Nucleus accumbens (tissue), 56 donors: ENCODE measurements at places on chromosomes 7 and 10.
A peak's percentile ranks its signal among the peaks of the same experiment; 100 is the strongest.

GRCh38 chr7:31123321-31123720 lies 71.2 kb downstream of the ADCYAP1R1 start:
- DNase-seq: no peak

- DNase-seq: no peak
These were observed 222.3 kb downstream of the SFMBT2 start for GRCh38 chr10:7188456-7189050.

GRCh38 chr7:13946181-13946580 lies 43.3 kb downstream of the ETV1 start:
- no peak for DNase-seq

DNA sequence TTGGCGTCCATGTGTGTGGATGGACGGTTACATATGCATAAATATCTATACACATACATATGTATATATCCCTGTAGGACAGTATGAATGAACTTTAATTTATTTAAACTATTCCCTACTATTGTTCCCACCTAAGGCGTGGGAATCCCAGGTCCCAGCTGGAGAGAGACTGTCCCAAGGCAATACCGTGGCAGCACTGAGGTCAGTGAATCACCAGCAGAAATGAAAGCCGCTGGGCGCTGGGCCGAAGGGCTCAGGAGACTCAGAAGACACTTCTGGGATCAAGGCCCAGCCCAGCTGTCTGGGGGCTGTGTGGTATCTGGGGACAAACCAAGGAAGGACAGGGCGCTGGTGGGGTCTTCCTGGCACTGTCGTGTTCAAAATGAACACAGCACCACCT lies 49.6 kb upstream of the MYL10 start:
- no peak for DNase-seq

DNA sequence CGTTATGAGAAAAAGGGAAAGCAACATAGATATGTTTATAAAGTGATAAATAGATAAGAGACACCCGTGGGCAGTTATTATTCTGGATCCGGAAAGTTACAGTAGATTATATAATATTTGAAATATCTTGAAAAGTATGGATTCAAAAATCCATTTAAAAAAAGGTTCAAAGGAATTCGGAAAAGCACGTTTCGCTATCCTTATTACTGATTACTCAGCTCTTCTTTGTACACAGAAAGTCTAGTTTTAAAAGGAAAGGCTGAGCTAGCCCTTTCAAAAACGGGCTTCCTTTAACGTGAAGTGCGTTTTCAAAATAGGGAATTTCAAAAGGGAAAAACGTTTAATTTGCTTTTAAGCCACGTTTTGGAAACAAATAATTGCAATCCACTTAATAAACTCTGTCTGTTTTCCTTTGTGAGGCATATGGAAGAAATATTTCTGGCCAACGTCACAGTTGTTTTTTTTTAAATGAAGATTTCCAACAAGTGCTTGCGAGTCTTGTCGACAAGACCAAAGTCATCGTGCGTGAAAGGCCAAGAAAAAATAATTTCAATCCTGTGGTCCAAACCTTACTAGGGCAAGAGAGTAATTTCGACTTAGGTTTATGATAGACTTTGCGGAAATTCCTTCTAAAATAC lies 2.2 kb upstream of the SKIDA1 start:
- no peak for DNase-seq

DNA sequence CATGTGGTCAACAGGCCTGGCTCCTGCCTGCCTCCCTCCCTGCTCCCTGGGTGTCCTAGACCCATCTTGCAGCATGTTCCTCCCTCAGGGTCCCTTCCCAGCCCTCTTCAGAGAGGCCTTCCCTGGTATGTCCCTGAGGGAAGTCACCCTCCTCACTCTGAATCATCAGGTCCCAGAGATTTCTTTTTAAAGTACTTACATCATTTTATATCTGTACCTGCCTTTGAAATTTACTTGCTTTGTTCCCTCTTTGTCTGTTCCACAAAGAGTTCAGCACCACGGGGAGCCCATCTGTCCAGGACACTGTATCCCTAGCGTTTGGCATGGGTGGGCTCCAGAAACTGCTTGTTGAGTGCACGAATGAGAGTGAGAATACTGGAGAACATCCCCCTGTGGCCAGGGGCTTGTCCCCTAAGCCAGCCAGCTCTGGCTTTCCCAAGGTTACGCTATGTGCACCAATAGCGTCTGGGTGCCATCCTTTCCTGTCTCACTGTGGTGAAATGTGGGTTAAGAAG lies 50.6 kb upstream of the IGFBP3 start:
- no peak for DNase-seq

DNA sequence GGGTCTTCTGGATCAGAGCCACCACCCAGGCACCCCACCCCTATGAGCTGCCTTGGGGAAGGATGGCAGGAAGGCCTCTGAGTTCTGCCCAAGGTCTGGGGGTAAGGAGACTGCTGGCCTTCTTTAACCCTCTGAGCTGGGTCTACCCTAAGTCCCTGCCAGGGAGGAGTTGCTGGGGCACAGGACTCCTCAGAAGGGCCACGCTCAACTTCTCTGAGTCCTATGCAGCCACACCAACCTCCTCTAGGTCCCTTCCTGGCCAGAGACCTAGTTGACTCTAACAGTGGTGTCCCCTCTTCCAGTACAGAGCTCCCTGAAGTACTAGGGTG lies 2.6 kb upstream of the NEURL1 start:
- no peak for DNase-seq

DNA sequence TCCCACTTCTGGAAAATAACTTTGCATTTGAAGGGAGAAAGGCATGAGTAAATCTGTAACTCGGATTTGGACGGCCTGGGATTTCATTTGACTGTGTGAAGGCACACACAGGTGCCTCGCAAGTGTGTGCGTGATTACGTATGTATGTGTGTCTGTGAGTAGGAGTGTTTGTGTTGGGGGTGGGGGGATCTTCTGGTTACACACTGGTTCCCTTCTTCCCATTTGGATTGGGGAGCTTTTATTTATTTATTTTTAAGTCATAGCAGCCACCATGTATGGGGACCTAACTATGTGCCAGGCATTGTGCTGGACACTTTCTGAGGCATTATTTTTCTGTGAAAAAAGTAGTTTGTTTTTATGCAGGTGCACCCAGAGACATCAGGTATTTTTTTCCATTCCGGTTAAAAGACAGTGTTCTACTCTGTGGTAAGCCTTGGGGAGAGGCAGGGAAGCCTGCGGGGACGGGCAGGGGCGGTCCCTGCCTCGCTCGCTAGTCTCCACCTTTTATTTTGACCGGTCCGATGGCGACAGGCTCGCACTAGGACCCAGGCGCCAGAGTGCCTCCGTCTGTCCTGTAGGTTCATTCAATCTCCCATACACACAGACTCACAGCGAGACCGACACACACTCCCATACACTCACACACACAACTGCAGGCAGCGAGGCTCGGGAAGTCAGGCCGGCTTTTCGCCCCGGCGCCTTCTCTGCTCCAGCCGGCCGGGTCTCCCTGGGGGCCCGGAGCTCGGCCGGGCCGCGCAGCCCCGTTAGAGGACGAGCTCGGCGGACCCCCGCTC lies at the start of gene MXI1:
TSS of gene MXI1 (plus strand) at position 595 of the 794 bp plus-strand sequence. CDS start 204 bp downstream, outside the sequence.
- DNase-seq: peak; percentile 71

DNA sequence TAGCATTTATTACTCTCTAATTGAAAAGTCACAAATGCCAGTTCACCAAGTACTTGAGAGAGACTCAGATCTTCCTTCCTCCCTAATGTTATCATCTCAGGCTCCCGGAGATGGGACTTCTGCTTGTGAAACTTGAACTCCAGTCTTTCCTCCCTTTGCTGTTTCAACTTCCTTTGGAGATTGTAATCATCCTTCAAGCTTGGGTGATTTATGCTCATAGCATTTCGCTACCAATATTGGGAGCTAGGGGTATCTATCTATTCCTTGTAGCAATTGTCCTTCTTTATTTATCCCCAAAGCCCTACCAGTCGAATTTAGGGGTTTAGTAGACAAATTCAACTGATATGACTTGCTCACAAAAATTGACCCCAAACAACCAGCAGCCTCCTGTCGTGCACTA lies 117.9 kb upstream of the STARD3NL start:
- no peak for DNase-seq

DNA sequence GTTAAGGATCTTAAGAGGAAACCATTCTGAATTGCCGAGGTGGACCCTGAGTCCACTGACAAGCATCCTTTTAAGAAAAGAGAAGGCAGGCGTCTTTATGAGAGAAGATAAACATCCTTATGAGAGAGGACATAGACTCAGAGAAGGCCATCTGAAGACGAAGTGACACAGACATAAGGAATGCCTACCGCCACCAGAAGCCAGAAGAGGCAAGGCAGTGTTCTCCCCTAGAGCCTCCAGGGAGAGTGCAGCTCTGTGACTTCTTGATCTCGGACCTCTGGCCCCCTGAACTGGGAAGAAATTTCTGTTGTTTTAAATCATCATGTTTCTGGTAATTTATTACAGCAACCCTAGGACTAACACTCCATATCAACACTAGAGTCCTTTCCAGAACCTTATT lies 25.2 kb upstream of the ING3 start:
- no peak for DNase-seq

DNA sequence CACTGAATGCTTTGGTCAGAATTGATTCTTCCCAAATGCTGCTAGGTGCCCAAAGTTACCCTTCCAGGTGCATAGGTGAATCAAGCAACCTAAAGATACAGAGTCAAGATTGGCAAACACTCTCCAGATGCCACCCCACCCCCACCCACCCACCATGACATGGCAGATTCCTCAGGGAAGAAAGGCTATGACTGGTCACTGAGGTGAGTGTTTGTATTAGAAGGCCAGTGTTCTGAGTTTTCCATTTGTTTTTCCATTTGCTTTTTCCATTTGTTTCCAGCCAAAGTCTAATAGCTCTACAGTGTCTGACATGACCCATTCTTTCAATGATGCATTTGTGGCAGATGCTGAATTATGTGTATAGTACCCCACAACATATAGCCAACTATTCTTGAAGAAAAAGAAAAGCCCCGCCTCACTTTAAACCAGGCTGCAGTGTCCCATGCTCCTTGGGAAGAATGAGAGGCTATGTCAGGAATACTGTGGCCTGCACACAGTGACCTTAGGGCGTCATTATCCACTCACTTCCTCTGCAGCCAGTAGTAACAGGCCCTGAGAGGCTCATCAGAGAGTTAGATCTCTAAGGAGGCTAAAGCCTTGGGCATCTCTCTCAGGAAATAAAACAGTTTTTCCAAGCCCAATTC lies 16.1 kb upstream of the HIBADH start:
- no peak for DNase-seq

DNA sequence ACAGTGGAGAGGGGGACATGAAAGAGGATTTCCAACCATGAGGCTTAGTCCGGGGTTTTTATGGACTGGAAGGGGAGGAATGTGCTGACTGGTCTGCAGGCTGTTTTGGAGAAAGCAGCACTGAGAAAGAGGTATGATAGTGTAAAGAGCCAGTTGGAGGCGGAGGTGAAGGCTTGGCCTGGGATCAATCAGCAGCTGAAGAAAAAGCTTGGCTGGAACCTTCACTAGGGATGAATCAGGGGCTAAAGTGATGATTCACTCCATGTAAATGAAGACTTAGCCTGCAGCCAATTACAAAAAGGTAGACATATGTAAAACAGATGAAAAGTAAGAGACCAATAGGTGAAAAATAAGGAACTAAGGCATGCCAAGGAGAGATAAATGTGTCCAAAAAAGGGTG lies 1382.6 kb downstream of the GATA3 start:
- DNase-seq: no peak

DNA sequence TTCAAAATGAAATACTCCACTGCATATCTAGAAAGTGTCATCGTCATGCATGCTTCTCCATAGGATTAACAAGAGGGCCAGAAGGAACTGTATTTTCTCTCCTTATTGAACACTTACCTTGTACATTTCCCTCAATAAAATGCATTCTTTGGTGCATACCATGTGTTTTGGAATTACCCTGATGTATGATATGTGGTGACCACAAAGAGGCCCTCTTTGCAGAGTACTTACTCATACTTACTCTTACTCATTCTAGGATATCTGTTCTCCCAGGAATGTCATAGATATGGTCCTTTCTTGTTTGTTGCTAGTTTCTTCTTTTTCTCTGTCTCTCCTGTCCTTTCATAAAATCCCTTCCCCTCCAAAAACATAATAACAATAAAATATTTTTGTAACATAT lies 1087.1 kb upstream of the POT1 start:
- DNase-seq: no peak

DNA sequence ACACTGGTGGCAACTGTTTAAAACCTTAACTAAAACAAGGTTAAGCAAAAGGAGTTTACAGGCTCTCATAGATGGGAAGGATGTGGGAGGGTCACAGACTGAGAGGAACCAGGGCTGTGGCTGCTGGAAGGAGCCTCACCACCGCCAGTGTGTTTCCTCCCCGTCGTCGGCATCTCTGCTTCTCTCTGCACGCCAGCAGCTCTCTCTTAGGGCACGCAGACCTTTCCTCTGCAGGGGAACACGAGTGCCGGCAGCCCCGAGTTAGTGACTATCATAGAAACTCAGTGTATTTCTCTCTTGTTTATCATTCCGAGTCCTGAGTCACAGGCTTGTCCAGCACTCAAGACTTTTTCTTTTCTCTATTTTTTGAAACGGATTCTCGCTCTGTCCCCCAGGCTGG lies 8.1 kb upstream of the SH2D4B start:
- DNase-seq: no peak

GRCh38 chr10:91562839-91563581 lies 69.9 kb downstream of the PPP1R3C start:
- DNase-seq: no peak

DNA sequence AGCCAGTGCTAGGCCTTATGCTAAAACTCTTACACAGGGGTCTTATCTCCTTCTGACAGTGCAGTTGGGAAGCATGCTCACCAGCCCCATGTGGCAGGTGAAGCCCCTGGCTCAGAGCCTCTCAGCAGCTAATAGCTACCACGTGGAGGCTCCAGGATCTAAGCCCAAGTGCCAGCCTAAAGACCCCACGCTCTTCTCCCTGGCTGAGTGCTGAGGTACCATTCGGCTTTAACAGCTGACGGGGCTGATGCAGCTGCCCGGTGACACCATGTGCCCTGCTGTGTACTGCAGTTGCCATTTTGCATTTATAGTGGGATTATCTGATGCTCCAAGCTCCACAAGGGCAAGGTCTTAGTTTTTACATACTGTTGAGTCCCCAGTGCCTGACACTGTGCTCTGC lies 515.7 kb upstream of the GALNT17 start:
- DNase-seq: no peak

- DNase-seq: no peak
These were observed 136.8 kb downstream of the MDFIC start for GRCh38 chr7:115058726-115059125.

- DNase-seq: no peak
These were observed 10.6 kb upstream of the TRPV6 start for GRCh38 chr7:142896151-142896550.

DNA sequence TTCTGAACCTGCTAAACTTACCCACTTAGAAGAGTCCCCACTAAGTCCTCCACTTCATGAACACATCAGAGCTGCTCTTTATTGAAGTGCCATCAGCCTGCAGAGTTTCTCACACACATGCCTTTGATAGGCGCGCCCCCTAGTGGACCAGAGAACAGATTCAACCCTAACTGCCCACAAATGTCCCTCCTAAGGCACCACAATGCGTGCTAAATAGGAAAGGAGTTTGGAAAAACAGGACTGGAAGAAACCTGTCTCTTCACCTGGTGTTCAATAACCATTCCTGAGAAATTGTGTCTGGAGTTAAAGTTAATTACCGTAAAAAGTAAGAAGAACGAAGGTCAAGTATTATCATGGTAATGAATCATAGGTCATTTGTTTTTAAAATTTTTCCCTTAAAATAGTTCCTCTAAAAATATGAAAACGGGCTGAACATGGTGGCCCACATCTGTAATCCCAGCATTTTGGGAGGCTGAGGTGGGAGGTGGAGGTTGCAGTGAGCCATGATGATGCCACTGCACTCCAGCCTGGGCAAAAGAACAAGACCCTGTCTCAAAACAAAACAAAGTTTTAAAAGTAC lies 249.7 kb downstream of the ELMO1 start:
- DNase-seq: peak; percentile 83
